Fibroblast of skin of scalp (primary cell): ENCODE measurements at places on chromosomes 6 and 20.

- DNase-seq = no peak
Measured at GRCh38 chr6:108686896-108687295, 126.2 kb downstream of the FOXO3 start.

- DNase-seq = no peak
Measured at GRCh38 chr6:11493974-11494373, 43.6 kb upstream of the TMEM170B start.

- DNase-seq = no peak
Measured at GRCh38 chr6:79676785-79677736, 45.9 kb downstream of the SH3BGRL2 start.

DNA sequence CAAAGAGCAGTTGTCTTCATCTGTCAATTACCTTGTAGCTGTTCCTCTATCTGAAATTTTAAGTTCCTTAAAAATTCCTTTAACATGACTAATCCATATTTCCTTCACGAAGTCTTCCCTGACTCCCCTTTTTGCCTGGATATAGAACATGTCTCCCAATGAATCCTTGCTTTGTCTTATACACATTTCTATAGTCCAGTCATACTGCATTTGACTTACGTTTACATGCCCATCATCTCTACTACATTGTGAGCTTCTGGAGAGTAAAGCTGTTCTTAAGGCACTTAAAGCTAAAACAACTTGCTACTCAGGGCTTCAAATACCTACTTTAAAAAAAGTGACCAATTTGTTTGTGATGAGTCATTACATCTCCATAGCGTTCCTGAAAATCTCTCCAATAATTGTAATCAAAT lies 4.9 kb downstream of the REV3L start:
- DNase-seq = peak; percentile 54

GRCh38 chr6:167328086-167328485 lies 3.2 kb downstream of the TTLL2 start:
- no peak for DNase-seq

DNA sequence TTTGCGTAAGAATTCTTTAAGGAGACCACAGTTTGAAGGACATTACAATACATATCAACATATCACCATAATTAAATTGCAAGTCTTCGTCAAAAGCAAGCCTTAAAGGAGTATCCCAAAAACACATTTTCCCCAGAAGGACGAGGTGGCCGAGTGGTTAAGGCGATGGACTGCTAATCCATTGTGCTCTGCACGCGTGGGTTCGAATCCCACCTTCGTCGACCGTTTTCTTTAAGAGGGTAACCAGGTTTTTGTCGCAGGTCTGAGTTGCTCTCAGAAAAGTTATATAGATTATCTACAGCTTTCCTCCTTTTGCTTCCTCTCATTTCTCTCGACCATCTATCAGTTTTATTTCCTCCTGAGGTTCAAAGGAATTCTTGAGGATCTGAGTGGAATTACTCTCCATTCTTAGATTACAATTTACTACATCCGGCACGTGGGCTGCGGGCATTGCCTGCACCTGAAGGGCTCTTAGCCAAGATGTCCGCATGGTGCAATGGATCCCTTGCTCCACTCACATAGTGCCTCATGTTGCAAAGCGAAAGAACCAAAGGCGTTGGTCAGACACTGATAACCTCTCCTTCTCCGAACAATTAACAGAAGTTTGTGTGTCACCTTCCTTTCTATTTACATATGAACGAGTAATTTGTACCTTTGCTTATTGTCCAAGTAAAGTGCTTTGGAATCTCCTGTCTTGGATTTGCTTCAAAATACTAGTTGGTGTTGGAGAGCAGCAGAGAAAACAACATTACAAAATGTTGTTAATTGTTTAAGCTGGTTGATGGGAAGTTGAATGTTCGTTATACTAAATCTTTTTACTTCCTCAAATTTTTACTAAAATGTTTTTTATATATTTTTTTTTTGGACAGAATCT lies 14.0 kb downstream of the POM121L2 start:
- peak; percentile 66 for DNase-seq

DNA sequence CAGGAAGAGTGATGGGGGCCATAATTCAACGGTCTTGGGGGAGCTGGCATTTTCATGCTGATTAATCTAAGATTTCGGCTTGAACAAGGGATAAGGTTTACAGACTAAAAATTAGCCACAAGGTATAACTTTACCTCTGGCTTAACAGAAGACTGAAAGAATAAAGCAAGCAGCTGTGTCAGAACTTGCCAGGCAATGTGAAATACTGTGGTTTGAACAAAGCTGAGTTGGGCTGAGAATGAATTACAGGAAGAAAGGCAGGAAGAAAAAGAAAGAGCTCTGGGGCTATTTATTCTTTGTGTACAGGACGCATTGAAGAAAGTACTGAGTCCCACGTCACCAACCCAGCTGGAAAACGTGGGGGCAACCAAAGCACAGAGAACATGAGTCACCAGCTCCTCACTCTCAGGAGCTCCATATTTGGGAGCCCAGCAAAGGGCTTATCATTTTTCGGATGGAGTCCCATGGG lies 121.5 kb upstream of the NEDD9 start:
- DNase-seq = peak; percentile 83

DNA sequence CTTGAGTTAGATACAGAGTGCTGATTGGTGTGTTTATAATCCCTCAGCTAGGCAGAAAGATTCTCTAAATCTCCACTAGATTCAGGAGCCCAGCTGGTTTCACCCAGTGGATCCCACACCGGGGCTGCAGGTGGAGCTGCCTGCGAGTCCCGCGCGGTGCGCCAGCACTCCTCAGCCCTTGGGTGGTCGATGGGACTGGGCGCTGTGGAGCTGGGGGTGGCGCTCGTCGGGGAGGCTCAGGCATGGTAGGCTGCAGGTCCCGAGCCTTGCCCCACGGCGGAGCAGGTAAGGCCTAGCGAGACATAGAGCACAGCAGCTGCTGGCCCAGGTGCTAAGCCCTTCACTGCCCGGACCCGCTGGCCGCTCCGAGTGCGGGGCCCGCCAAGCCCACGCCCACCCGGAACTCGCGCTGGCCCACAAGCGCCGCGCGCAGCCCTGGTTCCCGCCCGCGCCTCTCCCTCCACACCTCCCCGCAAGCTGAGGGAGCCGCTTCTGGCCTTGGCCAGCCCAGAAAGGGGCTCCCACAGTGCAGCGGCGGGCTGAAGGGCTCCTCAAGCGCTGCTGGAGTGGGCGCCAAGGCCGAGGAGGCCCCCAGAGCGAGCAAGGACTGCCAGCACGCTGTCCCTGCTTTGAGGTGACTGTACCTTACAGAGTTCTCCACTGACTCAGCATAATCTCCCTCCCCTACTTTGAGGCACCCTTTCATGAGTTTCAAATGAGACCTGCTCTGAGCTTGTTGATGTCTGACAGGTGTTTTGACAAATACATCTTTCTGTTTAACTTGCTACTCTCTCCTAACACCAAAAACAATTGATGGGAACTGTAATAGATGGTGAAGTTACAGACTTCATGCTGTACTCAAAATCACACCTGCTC lies 3.9 kb upstream of the SSR1 start:
- no peak for DNase-seq

- DNase-seq = no peak
Measured at GRCh38 chr6:5083813-5084359, 1.3 kb upstream of the PPP1R3G start.

DNA sequence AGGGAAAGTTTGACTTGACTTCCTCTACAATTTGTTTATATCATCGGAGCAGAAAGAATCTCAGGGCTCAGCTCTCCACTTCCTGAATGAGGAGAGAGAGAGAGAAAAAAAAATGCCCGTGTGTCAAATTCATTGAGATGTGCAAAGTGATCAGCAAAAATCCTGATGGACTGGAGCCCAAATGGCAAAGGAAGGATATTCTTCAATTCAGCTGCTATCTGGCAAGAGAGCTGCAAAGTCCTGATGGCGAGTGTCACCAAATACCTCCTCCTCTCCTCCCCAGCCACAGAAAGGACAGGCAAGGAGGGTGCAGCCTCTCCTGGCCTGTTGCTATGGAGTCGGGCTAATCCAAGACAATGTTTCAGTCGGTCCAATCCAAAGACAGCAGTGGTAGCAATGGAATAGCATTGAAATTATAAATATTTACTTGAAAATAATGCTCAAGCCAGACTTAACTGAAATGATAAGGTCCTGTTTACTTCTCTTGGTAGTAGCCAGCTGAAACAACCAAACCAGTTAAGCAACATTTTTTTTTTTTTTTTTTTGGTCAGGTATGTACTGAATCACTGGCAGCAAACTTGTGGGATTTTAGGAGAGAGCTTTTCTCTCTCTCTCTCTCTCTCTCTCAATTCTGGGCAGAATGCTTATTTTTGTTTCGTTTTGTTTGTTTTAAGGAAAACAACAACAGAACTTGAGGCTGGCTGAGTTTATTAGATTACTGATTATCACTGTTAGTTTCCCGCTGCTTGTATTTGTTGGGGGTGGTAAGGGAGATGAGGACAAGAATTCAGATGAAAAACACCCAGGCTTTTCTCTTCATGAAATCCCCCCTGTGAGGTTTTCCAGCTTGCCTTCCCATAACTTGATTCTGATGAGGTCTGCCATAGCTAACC lies 204.2 kb downstream of the BCAS1 start:
- DNase-seq = peak; percentile 40

DNA sequence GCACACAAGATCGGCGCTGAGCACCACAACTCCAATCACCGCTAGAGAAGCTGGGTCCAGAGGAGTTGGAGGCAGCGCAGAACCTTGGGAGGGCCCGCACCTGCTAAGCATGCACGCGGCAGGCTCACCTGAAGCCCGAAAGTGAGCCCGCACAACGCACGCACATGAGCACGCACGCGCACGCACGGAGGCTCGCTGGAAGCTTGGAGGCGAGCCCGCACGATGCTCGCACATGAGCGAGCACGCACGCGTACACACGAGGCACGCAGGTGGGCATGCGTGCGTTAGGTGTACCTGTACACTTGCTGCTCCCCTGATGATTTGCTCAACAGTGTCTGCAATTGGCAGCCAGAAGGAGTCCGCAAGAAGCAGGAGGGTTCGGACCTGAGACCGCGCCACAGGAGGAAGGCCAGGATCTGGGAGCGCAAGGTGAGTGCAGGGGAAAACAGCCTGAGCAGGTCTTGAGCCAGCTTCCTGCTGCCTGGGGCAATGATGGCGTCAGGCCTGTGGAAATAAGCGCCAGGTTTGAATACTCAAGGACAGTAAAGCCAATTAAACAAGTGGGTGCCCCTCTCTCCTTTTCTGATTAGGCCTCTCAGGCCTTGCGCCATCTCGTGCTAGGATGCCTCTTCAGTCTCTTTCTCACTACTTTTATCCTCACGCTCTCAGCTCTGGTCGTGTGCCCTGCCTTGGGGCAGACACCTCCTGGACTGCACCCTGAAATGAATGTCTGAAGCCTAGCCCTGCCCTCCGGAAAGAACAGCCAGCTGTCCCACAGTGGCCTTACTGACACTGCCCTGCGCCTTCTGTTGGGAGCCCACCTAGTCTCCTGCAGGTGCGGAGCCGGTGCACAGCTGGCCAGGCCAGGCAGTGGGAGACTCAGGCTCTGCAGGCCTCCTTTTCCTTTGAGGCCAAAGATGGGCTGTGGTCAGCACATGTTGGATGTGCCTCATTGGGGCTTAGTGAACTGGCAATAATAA lies 340.4 kb downstream of the CDC5L start:
- DNase-seq = no peak

GRCh38 chr6:166599205-166599604 lies 12.7 kb upstream of the RAMACL start:
- DNase-seq = no peak

- peak; percentile 60 for DNase-seq
Measured at GRCh38 chr20:13231031-13231752, 10.1 kb downstream of the ISM1 start.

DNA sequence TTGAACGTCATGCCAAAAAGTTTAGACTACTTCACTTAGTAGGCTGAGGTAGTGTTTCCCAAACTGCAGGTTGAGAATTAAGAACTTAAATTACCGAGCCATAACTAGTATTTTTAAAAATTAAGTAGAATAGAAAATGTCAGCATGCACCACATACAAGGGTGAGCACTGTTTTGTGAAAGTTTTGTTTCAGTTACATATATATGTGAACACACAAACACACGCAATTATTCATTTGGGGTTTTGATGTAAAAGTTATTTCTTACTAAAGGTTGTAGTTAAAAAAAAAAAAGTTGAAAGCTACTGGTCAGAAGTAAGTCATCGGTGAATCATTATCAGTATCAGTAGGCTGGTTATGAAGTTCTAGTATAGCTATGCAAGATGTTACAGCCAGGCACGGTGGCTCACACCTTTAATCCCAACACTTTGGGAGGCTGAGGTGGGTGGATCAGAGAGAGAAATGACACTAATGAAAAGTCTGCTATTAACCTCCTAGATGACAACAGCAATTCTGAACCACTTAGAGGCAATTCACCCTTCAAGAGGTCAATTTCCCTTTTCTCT lies 24.1 kb downstream of the FASTKD5 start:
- DNase-seq = no peak

DNA sequence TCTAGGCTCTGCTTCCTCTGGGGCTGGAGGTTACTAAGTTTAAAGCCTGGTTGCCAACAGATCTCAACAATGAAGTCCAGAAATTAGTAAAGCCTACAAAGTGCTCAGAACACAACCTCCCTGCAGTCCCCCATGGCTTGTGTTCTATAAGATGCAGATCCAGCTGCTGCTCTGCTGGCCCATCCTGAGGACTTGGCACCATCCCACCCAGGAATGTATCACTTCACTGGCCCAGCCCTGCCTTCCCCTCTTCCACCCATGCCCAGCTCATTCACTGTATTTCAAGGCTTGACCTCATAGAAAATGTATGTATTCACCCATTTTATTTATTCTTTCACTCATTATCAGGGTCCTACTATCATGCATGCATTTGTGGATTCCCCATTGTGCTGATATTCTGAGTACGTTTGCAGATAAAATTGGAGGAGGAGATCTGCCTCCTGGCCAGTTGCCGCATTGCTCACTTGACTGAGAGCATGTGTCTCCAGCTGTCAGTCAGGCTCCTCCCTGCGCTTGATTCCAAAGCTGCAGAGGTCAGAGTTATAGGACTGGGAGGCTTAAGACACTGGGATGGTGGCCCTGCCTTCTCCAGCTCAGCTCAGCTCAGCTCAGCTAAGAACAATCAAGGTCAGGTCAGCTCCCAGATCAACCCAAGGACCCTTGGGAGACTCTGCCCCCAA lies 104.8 kb downstream of the MAFB start:
- no peak for DNase-seq

GRCh38 chr6:53795702-53796450 lies 1.1 kb downstream of the LRRC1 start:
- DNase-seq = no peak

GRCh38 chr20:14657266-14658005 lies 320.0 kb upstream of the FLRT3 start:
- no peak for DNase-seq

DNA sequence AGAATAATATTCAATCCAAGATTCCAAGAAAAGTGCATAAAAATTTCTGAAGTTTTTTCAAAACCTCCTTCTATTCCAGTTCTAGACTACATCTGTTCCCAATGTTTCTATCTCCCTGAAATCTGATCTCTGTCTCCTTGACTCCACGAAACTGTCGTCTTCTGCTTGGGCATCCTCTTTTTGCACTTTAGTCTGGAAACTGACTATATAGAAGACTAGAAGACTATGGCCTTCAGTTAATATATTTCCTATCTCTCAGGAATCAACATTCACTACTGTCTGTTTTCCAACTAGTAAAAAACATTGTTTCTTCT lies 745.4 kb upstream of the ADGRB3 start:
- no peak for DNase-seq
